HEK293T (cell line): ENCODE measurements at places on chromosomes 3 and 15.

DNA sequence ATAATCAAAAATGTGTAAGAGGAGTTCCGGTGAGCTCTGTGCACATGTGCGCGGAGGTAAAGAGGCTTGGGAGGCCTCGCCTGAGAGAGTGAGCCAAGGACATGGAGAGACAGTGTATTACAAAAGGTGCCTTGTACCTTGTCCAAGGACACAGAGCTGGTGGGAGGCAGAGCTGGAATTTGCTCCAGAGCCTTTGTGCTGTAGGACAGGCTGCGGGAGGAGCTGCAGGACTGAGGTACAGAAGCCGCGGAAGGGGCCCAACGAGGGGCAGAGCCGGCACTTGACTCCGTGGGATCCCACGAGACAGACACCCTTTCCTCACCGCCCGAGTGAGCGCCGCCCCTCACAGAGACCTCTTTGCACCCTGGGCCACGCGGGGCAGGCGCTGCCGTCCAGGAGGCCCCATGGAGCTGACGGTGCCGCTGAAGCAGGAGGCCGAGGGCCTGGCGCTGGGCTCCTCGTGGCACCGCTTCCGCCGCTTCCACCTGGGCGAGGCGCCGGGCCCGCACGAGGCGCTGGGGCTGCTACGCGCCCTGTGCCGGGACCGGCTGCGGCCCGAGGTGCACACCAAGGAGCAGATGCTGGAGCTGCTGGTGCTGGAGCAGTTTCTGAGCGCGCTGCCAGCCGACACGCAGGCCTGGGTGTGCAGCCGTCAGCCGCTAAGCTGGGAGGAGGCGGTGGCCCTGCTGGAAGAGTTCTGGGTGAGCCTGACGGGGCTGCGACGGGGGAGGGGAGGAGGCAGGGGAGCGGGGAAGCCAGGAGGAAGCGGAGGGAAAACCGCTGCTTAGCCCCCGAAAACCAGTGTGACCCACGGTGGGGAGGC is 68.7 kb downstream of the SLTM start:
- DNase-seq, result no peak

- DNase-seq, result no peak
Measured at GRCh38 chr3:86890741-86891396, 100.1 kb downstream of the VGLL3 start.

GRCh38 chr3:53248161-53248560 is 7.7 kb downstream of the TKT start:
- DNase-seq, result no peak

DNA sequence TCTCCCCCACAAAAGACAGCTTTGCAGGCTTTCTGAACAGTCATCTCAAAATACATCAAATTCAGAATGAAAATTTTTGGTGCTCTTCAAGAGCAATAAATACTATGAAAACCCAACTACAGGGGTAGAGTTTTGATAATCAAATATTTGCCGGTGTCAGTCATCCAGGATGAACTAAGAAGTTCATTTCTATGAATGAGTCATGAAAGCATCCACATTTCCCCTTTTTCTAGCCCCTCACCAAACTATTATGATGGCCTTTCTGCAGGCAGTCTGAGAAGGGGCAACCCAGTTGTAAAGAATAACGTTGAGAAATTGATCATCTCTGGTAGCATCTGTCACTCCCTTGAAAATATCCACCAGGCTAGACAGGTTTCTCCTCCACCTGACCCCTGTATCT is 3.1 kb upstream of the LPCAT4 start:
- no peak for DNase-seq

DNA sequence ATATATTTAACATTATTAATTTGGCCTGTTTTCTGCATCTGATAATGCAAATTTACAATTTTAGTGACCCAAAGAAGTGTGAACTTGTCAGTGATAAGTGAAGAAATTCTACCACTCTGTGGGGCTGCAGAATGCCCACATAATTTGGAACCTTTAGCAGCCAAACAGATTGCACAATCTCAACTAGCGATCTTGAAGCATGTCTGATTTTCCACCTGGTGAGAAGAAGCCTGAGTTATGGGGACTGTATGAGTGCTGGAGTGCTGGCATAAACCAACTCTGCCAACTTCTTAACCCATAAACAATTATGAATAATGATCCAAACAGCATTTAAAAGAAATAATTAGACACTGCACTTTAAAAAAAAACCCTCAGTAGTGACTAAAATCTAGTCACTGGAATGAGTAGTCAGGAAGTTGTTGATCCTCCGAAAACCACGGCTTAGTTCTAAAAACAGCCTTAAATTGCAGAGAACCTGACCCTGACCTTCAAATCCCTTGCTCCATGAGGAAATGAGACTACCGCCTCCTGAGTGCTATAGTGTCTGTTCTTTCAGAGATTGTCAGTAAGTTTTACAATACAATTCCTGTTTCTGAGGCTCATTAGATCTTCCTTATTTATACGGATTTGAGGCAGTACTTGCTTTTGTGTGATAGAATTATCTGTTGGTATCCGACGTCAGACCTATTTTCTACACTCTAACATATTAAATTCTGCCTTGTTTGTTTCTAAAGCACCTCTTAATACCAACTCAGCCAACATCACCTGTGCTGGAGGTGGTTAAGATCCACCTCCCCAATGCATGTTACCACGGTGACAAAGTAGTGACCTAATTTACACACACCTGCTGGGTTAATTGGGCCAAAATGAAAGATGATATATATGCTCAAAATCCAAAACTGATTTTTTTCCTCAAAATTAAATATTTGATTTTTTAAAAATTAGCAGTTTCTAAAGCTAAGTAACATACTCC is 267.7 kb downstream of the ZBTB20 start:
- no peak for DNase-seq

- no peak for DNase-seq
Measured at GRCh38 chr15:57218826-57219576, 157.3 kb upstream of the CGNL1 start.

- DNase-seq, result peak; percentile 27
Measured at GRCh38 chr3:197854596-197855343, 63.7 kb downstream of the LRCH3 start.

DNA sequence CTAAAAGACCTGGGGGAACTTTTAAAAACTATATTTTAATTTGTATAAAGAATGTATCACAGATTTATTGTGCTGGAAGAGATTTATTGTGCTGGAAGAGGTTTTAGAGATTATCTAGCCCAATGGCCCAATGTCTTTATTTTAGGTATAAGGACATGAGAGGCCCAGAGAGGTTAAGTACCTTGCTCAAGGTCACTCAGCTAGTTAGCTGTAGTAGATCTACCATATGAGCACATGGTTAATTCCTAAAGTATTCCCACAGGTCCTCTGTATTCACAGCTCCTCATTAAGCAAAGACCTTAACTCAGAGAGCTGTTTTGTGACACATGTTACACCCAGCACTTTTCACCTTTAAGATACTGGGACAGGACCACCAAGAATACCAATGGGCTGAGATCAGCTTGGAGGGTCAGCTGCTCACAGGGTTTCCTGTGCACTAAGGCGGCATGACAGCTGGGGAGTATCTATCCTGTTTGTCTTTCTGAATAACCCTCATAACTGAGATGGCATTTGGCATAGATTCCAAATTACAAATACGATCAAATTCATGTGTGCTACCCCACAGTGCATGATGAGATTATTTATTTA is 143.1 kb upstream of the TBL1XR1 start:
- no peak for DNase-seq

DNA sequence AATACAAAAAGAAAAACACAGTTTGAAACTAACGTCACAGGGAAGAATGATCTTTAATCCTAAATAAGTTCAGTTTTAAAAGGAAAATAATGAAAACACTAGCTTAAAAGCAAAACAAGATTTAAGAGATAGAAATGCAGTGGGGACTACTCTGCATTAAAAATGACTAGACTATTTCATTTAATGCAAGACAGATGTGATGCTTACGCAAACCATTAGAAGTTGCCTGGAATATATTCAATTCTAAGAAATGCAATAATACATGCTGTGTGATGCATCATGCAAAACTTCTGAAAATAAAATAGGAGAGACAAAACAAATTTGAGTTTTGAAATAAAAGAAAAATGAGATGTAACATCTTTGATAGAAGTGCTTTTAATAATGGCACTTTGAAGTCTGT is 97.6 kb upstream of the STRIT1 start:
- DNase-seq, result no peak

DNA sequence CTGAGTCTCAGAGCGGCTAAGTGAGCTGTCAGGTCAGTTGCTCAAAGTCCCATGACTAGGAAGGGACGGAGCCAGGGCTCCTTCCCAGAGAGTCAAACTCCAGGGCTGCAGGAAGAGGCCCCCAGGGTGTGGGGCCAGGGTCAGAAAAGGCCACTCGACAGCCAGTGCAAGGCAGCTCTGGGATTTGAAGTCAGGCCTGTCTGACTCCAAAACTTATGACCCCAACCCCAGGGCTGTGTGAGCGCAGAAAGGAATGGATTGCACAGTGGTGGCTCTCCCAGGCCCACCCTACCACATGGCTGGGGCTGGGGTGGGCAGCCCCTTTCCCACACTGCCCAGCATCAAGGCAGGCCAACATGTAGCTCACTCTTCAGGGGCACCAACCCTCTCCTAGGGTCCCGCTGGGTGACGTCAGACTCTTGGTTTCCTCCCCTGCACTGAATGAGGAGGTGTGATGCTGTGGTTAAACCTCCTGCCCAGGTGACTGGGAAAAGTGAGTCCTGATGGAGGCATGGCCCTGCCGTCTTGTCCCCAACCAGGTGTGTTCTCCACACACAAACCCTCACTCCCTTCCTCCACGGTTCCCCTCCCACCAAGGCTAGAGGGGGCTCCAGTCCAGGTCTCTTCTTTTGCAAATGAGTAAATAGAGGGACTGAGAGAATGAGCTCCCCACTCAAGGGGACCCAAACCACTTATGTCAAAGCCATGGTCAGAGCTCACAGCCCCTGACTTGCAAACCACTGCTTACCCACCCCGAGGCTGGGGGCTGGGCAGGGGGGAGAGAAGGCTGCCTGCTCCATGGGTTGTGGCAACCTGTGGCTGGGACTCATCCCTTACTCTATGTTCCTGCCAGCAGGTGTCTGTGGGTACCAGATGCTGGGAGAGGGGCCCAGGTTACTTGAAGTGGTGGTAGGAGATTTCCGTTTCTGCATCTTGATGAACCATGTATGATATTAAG is 23.8 kb upstream of the CORO2B start:
- DNase-seq, result no peak

DNA sequence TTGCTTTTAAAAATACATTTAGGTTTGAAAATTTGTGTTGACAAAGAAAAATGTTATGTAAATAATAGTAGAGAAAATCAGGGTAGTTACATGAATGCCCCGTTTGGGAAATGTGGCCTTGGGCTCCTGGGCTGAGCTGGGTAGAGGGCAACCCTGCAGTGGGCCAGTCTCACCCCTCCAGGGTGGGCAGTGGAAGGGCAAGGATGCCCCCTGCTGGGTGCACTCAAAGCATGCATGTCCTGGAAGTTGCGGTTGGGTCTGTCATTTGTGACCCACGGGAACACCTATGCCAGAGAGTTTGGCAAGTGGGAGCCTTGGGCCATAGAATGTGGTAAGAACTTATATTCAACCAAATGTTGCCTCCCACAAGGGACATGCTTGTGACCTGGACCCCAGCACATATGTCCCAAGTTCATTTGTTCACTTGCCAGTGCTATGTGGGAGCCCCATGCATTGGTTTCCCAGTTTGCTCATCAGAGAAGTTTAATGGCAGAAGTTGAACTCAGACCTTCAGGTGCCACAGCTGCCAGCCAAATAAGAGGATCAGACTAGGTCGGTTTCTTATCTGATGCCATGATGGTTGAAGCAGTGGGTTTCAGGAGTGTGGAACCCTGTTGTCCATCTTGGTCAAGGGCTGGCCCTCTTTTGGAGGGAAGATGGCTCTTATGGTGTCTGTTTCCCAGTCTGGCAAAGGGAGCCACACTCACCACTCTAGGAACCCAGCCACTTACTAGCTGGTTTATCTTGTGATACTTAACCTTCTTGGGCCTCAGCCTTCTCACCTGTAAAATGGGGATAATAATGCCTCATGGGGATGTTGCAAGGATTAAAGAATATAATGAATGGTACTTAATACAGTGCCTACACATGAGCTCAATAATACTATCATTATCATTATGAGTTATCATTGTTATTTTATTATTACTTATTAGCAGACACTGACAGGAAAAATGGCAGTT is 2.5 kb upstream of the PLCB2 start:
- peak; percentile 58 for DNase-seq

- no peak for DNase-seq
Measured at GRCh38 chr3:197554196-197554561, 1.6 kb downstream of the BDH1 start.

DNA sequence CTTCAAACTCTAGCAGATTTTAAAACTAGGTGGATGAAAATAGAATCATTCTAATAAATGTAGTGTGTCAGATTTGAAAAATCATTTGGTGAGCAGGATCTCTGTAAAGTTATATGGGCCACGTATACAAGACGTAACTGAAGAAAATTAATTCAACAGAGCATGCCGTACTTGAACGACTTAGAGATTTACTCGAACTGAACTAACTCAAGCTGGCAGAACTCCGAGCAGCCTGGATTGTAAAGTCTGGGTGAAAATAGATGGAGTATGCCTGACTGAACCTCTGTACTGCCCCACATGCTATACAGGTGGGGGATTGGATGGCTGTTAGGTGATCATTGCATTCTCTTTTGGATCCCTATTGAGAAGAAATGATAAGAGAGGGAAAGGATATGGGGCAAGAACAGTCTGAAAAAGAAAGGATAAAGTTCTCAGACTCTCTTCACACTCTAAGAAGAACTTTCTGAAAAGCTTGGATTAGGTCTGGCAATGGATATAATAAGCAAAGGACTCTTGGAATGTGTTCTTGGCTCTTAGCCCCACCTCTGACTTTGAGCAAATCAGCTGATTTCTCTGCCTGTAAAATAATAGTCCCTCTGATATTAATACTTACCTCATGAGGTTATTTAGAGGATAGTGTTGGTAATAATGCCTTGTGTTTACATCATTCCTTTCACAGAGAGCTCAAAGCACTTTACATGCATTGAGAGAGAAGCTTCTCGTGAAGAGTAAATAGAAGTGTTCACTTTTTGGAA is 147.5 kb downstream of the FILIP1L start:
- DNase-seq, result no peak

GRCh38 chr3:197345390-197345789 is 47.0 kb upstream of the DLG1 start:
- no peak for DNase-seq

DNA sequence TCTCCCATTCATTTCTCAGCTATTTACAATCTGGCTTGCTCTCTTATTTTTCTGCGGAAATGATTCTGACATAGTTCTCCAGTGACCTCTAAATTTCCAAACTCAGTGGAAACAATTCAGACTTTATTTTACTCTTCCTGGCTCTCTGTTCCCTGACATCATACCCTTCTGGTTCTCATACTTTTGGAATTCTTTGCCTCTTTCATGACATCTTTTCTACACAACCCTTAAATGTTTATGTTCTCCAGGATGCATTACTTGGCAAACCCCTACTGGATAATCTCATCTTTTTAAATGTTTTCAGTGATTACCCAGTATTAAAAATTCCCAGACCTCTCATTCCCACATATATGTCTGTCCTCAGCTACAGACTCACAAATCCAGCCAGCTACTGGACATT is 23.9 kb upstream of the PLSCR4 start:
- no peak for DNase-seq
